ENCODE measurements at places on chromosomes 3 and 15.

DNA sequence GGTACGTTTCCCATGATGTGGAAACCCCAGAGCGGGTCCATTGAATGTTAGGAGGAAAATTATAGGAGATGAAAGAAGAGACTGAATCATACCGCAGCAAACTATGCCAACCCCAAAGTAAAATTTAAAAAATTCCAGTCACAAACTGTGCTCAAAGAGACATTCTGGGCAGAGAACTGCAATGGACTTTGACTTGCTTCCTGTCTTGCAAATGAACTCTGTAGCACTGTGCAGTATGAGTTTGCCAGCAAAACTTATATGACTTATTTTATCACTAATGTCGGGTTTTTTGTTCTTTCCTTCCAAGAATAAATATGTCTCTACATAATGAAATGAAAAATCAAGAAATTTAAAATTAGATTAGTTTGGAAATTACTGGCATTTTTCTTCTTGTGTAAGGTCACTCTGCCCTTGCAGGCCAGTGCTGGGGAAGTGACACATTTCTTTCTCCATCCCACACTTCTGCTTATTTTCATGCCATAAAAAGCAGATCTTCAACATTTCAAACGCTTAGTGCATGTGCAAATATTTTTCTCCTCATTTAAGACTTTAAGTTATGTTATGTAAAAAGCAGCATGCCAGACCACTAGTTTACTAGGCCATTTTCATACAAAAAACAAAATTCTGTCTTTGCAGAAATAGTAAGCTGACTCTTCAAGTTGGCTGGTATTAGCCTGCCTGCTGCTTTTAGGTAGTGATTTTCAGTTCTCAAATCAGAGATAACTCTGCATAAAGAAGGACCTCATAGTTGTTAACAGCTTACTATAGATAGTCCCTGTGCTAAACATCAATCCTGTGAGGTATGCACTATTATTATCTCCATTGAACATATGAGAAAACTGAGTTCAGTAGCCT, 32.2 kb upstream of the SSR3 start:
- DNase-seq = no peak

DNA sequence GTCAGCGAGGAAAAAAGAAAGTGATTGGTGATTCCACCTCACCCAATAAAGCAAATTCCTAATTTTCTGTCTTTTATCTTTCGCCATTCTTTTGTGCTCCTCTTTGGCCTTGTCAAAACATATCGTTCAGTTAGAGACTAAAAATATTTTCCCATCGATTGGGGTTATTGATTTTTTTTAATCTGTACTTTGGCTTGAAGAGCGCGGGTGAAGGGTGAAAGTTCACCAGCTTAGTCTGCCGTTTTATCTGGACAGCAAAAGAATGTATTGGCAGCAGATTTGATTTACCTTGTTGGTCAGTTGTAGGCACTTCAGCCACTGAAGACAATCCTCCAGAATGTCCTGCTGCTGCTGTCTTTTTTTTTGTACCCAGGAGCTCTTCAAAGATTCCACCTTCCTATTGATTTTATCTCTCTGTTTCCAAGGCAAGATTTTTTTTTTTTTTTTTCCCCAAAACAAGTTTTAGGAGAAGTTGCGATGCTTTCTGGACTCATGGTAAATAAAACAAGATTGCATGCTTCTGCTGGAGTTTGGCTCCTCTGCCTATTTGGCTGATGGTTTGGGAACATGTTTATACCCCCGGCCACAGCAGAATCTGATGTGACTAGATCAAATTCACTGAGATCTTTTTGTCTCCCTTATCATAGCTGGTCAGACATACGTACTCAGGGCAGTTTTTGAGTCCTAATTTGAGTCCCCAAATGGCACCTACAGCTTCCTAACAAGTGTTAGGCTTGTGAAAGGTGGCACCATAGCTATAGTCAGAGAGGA, 269.3 kb upstream of the ONECUT1 start:
- DNase-seq = no peak

DNA sequence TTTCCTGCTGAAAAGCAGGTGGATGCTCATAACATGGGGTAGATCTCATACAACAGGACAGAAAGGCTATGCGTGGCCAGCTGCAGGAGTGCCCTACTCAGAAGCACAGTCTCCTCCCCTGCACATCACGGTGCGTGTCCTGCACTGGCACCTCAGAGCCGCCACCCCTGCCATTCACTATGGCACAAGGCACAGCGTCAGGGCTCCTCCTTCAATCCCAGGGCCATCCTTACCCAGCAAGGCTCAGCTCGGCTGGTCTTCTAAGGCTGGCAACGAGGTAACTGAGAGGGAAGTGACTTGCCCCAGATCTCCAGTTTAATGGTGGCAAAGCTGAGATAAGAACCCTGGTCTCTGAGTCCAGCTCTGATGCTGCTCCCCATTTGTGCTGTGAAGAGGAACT, 97.1 kb downstream of the CPN2 start:
- no peak for DNase-seq

DNA sequence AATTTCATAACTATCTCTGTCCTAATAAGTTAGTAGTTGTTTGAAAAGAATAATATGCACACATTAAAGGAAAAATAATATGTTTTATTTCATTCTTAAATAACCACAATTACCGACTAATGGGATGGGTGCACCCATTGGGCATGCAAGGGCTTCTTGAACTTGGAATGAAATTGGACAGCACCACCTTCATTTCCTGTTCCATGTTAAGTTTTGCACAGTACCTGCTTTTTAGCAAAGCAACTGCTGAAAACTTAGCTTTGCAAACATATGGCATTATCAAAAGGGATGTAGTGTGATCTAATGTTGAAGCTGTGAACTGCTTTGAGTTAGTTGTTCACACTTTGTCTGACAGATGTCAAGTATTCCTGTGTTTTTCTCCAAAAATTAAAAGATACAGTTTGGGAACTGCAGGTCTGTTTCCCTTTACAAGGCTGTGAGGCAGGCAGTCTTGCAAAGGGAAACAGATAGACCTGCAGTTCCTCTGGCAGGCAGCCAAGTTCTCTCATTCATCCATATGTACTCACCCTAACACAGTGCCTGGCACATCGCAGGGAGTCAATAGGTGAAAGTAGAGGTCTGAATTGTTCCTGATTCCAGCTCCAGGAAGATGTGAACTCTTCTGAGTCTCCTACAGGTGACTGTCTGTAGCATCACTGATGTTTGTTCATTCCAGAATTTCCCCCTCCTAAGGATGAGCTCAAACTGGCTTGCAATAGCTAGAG, 64.3 kb upstream of the GOLGA8B start:
- no peak for DNase-seq

DNA sequence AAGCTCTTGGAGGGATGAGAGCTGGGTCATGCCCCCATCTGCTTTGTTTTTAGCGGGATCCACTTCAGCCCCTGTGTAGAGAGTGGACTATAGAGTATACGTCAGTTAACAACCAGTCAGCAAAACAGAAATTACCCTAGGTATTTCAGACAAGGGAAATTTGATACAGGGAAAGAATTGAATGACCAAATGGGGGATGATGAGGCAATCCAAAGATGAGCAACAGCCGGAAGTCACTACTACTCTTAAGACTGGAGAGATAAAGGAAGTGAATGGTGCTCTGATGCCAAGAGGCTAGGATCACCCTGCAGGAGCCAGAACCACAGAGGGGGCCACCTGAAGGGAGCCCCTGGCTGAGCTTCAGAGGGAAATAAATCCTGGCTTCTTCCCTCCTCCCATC, 1.7 kb upstream of the GPR62 start:
- no peak for DNase-seq

DNA sequence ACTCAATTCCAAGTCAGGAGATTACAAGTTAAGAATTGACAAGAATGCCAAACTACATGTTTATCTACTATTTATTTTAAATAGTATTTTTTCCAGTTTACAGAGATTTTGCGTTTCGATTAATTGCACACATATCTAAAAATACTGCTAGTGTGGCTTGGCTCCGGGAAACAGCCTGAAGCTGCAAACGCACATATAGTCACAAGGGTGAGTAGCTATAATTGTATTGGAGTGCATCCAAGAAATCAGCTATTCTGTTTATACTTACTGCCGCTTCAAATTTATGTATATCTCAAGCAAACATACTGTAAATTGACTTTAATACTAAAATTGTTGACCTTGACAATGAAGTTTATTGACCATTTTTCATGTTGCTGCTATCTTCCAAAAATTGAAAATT, 77.0 kb upstream of the PLSCR5 start:
- DNase-seq = no peak

DNA sequence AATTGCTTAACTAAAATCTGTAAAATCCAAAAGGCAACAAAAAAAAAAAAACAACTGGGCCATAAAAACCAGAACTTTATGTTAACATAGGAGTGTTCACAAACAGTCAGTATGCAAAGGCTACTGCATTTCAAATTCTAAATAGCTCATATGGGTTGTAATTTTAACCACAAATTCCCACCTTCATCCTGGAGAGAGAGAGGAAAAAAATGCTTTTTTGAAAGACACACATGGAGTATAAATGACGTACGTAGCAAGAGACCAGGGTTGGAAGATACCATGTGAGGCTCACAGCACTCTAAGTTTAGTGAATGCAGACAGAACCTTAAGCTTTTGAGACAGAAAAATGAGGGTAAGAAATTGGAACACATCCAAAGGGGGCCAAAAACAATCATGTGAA, 115.9 kb downstream of the FMN1 start:
- no peak for DNase-seq

All from SW 1271 (cell line).